T47D (cell line): ENCODE measurements at places on chromosomes 11 and 22.

GRCh38 chr11:123072332-123072761, 10.4 kb upstream of the HSPA8 start:
- no peak for DNase-seq

GRCh38 chr11:116960930-116961329, 123.5 kb upstream of the APOA1 start:
- no peak for DNase-seq

GRCh38 chr11:47669856-47670255, 27.5 kb upstream of the MTCH2 start:
- DNase-seq, result no peak

- DNase-seq, result no peak
These were observed 50.2 kb downstream of the RPL27A start for GRCh38 chr11:8732748-8733241.
